Fibroblast of lung (primary cell): ENCODE measurements at places on chromosomes 16 and 17. TPM values are rescaled to one million over a fixed set of nuclear protein-coding genes. Genes with fewer than 3 reads are reported as not detected.

SLC13A2 gene
- total RNA-seq, result not detected in 2 replicates

RNF222 gene
- not detected in 2 replicates for total RNA-seq

PLA2G10 gene
- total RNA-seq, result not detected in 2 replicates

WNK4 gene
- under 0.01 and 0.51 TPM in 2 replicates for total RNA-seq

DRC3 gene
- 0.26 and 0.33 TPM in 2 replicates for total RNA-seq

DNA sequence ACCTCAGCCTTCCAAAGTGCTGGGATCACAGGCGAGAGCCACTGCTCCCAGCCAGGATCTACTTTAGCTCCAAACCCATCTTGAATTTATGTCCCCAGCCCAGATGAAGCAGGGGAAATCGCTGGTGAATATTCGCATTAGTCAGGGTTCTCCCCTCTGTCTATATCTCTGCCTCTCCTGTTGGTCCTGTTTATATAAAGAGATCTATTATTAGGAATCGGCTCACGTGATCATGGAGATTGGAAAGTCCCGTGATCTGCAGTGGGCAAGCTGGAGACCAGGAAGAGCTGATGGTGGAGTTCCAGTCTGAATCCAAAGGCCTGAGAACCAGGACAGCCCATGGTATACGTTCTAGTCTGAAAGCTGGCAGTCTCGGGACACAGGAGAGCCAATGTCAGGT is 382.8 kb downstream of the SEC14L1 start:
- no peak for DNase-seq

DNA sequence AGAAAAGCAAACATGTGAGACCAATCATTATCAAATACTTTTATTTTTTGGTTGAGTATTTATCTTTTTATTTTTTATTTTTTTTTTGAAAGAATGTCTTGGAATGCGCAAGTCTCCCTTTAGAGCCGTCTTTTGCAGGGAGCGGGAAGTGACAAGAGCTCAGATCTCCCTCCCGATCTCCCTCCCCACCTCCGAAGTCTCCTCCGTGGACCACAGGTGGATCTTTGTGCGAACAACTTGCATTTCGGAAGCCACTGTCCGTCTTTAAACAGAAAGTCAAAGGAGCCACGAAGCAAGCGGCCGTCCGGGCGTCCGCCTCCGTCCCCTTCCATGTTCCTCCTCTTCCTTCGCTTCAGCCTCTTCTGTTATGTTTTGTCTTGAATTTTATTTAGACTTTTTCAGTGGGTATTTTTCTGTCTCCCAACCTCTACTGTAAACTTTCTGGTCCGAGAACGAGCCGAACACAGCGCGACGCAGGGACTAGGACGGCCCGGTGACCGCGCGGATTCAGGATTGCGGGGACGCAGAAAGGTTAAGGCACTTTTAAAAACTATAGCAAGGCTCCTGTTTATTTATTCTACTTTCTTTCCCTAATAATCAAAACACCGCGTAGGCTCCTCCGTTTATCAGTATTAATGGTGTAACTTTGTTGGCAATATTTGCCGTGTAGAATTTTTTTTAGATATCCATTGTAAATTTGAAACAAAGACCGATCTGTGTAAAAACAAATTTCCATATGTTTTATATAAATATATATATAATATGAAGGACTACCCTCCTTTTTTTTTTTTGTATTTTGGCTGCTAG is 3.3 kb downstream of the FOXF1 start:
- DNase-seq, result no peak

GRCh38 chr16:49967012-49967559 is 57.9 kb upstream of the CNEP1R1 start:
- DNase-seq, result no peak

DNA sequence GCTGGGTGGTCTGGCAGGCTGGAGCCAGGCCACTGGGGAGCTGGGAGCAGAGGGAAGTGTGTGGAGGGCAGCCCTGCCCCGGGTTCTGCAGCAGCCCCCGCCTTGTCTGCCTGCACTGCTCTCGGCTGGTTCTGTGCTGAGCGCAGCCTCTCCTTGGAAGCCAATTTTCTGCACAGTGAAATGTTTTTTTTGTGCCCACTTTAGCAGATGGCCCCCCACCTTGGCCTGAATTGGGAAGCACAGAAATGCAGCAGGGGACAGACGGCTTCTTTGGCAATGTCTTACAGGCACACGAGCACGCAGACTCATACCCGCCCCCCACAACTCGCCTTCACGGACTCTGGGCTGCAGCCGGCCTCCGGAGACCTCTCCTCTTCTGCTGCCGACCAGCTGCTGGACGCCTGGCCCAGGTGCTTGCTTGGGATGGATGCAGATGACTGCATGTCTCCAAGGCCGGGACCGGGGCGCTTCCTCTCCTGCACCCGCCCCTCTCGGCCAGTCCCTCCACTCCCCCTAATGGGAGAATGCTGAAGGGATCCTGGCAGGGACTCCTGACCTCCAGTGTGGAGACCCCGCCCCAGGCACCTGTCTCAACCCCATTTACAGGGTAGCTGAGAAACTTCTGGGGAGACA is 14.8 kb downstream of the NPTX1 start:
- no peak for DNase-seq

GRCh38 chr17:2867441-2868424 is 71.5 kb downstream of the RAP1GAP2 start:
- peak; percentile 77 for DNase-seq

DNA sequence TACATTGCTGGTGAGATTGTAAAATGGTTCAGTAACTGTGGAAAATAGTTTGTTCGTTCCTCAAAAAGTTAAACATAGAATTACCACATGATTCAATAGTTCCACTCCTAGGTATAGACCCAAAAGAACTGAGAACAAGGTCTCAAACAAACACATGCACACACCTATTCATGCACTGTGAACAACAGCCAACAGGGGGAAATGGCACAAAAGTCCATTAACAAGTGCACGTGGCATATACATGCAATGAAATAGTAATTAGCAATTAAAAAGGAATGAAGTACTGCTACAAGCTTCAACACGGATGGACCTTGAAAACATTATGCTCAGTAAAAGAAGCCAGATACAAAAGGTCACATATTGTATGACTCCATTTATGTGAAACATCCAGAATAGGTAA is 23.8 kb downstream of the SDK2 start:
- DNase-seq, result no peak

- no peak for DNase-seq
Observed at GRCh38 chr17:79647456-79647915, 36.6 kb upstream of the RBFOX3 start.

GRCh38 chr16:70805787-70806186 is 4.8 kb upstream of the VAC14 start:
- DNase-seq, result peak; percentile 25

DNA sequence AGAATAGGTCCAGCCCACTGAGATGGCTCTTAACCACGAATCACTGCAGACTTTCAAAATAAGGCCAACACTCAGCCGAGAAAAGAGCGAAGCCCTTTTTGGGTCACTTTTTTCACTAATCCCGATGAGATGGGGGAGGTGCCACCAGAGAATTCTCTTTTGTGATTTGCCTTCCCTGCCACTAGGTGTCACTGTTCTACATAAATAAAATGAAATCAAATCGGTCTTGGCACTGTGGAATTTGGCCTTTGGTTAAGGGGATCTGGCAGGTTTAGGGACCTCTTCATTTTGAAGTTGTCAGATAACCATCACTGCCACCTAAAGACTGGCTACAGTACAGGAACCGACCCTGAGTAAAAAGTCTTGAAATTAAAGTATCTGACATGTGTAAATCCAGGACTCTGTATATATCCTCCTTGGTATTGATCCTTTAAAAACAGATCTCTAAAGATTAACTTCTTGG is 147.0 kb downstream of the HS3ST4 start:
- peak; percentile 66 for DNase-seq

GRCh38 chr16:88920618-88921590 is 54.4 kb upstream of the PABPN1L start:
- DNase-seq, result peak; percentile 76

- no peak for DNase-seq
Observed at GRCh38 chr16:86993426-86994110, 323.6 kb downstream of the C16orf95 start.

- peak; percentile 96 for DNase-seq
Observed at GRCh38 chr17:40551879-40552768, 13.1 kb downstream of the CCR7 start.

- DNase-seq, result no peak
Observed at GRCh38 chr17:74919440-74920305, 3.4 kb downstream of the USH1G start.

GRCh38 chr16:77300256-77300655 is 101.0 kb downstream of the SYCE1L start:
- DNase-seq, result no peak

DNA sequence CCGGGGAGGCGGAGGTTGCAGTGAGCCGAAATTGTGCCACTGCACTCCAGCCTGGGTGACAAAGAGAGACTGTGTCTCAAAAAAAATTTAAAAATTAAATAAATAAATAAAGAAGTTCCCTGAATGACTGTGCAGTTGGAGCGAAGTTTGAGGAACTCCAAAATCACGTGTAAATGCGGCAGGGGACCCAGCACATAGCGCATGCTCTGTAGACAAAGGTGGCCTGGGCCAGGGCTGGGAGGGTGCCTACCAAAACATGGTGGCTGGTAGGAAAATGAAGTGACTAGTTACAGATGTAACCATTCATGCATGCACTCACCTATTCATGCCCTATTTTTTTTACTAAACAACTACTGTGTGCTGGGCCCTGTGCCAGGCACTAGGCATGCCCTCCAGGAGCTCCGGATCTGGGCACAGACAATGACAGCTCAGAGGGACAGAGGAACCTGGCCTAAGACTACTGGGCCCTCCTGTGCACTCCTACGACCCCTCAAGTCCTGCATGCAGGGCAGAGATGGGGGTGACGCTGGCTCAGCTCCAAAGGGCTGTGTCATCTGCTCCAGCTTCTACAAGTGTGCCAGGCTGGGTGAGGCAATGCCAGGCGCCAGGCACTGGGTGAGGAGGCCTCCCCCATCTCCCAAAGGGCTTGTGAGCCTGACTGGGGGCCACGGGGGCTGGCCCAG is 65.3 kb downstream of the RMI2 start:
- DNase-seq, result no peak

DNA sequence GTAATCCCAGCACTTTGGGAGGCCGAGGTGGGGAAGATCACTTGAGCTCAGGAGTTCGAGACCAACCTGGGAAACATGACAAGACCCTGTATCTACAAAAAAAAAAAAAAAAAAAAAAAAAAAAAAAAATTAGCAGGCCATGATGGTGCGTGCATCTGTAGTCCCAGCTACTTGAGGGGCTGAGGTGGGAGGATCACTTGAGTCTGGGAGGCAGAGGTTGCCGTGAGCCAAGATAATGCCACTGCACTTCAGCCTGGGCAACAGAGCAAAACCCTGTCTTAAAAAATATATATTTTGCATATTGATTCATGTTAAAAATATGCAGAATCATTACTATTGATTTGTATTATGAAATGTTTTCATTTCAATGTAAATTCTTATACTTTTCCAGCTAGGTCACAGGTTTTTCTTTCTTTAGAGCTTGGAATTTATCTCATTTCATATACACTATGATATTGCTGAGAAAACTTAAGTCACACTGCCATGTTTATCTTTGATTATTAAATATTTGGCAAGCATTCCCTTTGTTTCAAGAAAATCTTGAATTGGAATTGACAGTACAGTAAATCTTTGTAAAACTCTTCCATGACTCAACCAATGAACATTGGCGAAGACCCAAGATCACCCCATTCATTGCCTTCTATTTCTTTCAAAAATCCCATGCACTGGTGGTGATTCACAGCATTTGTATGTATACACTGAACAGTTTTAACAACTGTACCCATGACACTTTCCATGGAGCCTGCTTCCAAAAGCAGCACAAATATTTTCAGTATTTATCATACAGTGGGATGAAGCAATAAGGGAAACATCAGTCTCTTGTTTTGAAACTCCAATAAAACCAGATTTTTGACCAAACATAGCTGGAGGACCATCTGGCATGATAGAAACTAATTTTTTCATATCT is 83.5 kb upstream of the TNRC6A start:
- peak; percentile 99 for DNase-seq

GRCh38 chr17:66240630-66241029 is 11.4 kb upstream of the APOH start:
- peak; percentile 39 for DNase-seq

GRCh38 chr16:20954574-20954973 is 54.0 kb downstream of the LYRM1 start:
- no peak for DNase-seq
